ENCODE measurements at places on chromosomes 4 and X. TPM values are rescaled to one million over a fixed set of nuclear protein-coding genes. Genes with fewer than 3 reads are reported as not detected.

GRCh38 chrX:119228512-119229252, 7.4 kb upstream of the PGRMC1 start:
- peak; percentile 59 for DNase-seq

GRCh38 chr4:183394166-183394951, 50.1 kb upstream of the CDKN2AIP start:
- no peak for DNase-seq

DNA sequence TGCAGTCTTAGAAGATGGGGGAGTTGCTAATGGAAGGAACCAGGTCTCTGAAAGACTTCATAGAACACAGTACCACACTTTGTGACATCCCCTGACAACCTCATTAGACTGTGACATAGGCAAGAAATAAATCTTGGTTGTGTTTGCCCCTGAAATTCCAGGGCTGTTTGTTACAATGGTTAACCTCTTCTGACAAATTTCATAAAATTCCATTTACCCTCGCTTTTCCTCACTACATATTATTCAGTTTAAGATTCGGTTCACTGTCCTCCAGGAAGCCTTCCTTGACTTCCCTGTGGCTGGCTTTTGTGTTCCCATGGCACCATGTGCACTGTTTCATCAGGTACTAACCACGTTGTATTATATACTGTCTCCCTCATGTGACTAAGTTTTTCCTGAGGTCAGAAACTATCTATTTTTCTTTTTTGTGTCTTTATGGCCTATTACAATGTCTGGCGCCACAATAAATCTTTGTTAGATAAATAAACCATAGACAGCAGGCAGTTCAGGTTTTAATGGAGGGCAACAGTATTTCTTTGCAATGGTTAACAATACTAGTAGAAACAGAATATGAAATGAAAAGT, 54.2 kb downstream of the ATXN3L start:
- peak; percentile 8 for DNase-seq

Gene SPOCK3
- not detected for total RNA-seq

Gene CLCN4
- total RNA-seq = 2.3 TPM

All from fibroblast of villous mesenchyme (primary cell).